ENCODE measurements at places on chromosomes 3 and 15. TPM values are rescaled to one million over a fixed set of nuclear protein-coding genes. Genes with fewer than 3 reads are reported as not detected.
A peak's percentile ranks its signal among the peaks of the same experiment; 100 is the strongest.

DNA sequence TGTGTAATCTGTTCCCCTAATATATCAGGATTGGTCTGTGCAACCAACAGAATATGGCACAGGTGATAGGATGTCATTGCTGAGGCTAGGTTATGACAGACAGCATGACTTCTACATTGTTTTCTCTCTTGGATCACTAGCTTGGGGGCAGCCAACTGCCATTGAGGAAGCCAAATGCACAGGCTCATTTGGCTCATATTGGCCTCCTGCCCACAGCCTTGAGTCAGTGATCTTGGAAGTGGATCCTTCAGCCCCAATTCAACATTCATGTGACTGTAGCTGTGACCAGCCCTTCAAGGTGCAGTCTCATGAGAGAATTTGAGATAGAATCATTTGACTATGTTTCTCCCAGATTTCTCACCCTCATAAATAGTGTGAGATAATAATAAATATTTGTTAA, 675.6 kb downstream of the GRM7 start:
- DNase-seq = no peak

GRCh38 chr15:64001148-64001547, 45.1 kb downstream of the DAPK2 start:
- DNase-seq = no peak

DNA sequence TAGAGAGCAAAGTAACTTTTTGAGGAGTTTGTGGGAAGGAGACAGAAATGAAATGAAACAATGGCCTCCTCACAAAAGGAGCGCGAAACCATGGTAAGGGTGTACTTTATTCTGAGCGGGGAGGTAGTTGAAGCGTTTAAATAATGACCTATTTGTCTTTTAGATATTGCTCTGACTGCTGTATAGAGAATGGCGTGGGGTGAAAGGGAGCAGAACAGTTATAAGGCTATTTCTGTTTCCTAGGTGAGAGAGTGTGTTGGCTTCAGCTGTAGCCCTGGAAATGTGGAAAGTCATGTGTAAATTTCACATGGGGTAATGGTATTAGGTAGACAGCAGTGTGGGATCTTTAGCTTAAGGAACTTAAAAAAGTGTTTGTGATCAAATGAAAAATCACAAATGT, 54.9 kb downstream of the CNTN4 start:
- no peak for DNase-seq

DNA sequence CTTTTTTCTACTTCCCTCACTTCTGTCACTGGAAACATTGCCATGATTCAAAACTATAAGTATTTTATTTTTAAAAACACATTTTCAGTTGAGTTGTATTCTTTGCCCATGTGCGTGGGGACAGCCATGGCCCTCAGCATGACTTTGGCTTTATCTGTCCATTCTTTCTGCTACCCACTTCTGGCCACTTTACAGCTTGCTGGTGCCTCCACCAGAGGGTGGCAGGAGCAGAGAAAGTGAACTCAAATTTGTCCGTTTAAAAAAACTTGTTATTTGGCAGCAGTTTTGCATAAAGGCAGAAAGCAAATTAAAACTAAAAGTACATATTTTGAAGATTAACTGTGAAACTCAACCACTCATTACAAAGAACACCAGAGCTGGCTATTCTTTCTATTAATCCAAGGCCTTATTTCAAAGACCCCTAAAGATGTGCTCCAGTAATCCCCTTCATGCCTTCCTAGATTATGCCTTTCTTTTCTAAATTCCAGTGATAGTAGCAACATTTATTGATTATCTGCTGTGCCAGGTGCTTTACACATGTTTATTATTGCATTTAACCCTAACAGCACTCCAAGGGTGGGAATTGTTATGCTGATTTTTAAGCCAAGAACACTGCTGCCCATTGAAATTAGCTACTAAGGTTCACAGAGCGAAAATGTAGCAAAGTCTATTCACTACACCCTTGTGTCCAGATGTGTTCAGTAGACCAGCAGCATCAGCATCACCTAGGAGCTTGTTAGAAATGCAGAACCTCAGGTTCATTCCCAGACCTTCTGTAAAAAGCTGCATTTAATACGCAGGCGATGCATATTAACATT, 134.8 kb downstream of the THRB start:
- no peak for DNase-seq

DNA sequence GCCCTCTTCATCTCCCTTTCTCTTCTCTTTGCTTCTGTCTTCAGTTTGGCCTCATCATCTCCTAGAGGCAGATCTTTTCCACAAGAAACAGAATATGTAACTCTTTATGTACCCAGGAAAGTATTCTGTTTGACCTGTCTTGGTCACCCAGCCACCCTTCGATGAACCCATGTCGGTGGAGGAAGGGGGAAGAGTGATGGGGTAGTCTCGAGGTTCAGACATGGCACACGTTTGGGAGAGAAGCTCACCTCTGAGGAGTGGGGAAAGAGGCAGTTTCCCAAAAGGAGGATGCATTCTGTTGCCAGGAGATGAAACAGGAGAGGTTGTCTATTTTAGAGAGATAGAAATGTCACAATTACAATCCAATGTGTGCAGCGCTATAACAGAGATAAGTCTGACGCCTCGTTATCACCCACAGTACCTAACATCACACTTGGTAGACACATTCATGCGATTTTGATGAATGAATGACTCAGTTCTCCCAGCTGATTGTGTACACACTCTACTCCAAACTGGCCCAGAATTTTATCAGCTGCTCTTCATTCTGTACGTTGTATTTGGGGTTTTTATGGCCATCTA, 722 bp upstream of the CCDC50 start:
- no peak for DNase-seq

Gene MYRIP
- not detected for total RNA-seq

GRCh38 chr15:95345867-95346266, 984.6 kb upstream of the NR2F2 start:
- DNase-seq = no peak

Gene CSTA
- total RNA-seq = not detected

DNA sequence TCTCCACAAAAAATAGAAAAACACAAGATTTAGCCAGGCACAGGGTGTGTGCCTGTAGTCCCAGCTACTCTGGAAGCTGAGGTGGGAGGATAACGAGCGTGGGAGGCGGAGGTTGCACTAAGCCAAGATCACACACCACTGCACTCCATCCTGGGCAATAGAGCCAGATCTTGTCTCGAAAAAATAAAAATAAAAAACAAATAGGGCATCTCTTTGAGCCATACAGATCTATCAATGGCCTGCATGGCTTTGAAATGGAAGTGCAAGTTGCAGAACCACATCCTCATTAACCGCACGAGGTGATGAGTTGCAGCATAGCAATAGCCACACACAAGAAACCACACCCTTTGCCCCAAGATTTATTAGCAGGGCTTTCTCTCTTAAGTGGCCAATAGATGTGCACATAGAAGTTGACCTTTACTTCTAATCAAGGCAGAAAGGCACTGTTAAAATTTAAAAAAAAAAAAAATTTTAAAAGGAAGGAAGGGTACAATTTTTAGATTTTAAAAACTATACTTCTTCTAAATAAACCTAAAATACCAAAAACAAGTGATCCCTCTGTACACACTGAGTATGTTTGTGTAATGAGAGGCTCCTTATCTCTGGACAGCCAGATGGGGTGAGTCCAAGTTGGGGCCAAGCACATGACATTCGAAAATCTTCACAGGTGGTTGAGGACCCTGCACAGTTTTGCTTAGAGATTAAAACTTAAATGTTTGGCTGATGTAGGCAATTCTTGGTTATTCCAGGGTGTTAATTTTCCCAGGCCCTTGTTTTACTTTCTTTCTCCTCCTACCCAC, 53.4 kb downstream of the FILIP1L start:
- no peak for DNase-seq

Gene CATSPER2
- total RNA-seq = 9.8 TPM

DNA sequence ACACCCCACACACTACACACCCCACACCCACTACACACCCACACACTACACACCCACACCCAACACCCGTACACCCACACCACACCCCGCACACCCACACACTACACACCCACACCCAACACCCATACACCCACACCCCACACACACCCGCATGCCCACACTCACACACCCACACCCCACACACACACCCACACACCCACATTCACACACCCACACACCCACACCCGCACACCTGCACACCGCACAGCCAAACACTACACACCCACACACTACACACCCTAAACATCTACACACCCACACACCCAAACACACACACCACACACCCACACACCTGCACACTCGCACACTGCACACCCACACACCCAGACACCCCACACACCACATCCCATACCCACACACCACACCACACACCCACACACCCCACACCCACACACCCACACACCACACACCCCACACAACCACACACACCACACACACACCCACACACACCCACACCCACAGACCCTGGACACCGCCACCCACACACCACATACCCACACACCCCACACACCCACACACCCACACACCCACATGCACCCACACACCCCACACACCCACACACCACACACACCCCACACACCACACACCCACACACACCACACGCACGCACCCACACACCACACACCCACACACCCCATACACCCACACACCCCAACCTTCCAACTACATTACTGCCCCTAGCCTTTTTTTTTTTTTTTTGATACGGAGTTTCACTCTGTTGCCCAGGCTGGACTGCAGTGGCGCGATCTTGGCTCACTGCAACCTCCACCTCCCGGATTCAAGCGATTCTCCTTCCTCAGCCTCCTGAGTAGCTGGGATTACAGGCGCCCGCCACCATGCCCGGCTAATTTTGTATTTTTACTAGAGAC, 16.9 kb downstream of the CEP19 start:
- DNase-seq = no peak

Gene RTP2
- not detected for total RNA-seq

Gene TSPAN3
- total RNA-seq = 37.8 TPM

DNA sequence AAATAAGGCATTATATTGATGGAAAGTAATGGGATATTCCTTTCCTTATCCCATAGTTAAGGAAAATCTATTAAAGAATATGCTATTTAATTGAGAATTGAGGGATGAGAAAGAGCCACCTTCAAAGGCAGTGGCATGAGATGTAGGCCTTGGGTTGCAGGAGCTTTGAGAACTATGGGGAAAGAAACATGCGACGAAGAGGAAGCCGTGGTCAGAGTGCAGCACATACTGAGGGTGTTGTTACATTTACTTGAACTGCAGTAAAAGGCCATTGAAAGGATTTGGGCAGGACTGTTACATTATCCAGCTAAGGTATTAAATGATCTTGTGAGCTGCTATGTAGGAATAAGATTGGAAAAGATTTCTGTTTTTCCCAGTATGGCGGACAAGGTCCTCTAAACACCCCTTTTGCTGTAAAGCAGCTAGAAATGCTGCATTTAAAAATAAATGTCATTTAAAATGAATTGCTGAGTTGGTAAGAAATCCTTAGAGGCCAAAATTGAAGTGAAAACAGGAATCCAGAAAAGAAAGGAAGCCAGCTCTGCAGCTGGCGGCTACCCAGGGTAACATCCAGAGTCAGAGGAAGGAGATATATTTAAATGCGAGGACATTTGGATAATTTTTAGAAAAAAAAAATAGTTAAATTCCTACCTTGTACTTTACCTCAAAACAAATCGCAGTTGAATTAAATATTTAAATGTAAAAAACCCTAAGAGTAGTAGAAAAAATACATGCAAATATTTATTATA, 61.7 kb downstream of the IL1RAP start:
- DNase-seq = no peak

Gene IMPG2
- total RNA-seq = 0.05 TPM

- no peak for DNase-seq
Measured at GRCh38 chr15:67009576-67010569, 55.5 kb upstream of the SMAD3 start.

DNA sequence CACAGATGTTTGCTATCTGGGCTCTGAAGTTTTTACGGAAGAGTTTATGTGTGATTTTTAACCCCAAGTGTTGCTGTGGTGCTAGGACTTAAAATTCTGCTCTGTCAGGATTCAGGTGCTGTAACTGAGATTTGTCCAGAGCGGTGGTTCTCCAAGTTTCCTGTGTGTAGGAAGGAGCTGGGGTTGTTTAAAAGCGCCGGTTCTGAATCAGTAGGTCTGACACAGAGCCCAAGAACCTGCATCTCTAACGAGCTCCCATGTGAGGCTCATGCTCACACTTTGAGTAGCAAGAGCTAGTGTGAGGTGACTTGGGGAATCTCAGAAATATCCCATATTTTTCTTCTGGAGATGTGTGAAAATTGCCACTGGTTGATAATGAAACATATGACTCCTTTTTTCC, 325.5 kb downstream of the SATB1 start:
- DNase-seq = no peak

DNA sequence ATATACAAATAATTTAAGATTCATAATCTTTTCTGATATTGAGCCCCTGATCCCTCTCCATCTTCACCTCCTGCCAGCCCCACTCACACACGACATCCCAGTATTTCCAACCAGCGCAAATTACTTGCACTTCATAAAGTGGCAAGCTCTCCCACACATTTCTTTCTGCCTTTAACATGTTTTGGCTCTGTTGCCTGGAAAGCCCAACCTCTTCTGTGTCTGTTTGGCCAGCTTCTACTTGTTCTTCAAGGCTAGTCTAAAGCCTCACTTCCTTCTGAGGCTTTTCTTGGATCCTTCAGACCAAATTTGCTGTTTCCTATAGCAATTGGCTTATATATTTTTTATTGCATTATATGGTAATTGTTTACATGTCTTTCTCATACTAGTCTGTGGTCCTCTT, 5.1 kb upstream of the TM6SF1 start:
- DNase-seq = no peak

GRCh38 chr3:68893600-68894239, 38.6 kb downstream of the TAFA4 start:
- no peak for DNase-seq

DNA sequence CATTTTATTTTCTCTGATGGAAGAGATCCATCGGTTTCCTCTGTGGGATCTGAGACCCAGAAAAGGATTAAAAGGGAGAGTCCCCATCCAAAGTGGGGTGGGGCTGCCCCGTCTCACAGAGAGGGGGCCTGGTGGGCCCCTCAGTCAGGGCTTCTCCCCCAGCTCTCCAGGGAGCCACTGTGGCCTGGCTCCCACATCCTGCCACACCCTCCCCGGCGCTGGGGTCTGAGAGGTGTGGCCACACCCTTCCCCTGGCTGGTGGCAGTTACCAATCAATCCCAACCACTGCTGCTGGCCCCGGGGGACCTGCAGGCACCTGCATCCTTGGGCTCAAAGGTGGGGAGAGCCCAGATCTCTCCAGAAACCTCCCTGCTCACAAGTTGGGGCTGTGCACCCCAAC, 161.8 kb upstream of the IQSEC1 start:
- peak; percentile 33 for DNase-seq

DNA sequence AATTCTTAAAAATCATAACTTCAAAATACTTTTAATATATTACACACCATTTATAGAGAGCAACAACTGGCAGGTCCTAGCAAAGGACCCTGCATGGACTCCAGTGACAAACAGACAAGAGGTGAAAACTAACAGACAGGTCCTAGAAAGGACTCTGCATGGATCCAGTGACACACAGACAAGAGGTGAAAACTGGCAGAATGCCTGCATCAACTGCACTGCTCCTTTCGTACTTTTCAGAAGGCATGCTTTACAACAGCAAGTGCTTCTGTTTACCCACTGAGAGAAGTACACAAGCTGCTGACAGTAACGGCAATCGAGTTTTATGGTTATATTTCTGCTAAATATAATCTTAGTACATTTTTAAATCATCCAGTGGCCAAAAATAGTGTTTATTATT, 24.3 kb upstream of the GP5 start:
- no peak for DNase-seq

GRCh38 chr3:50237133-50237651, 1.2 kb downstream of the GNAI2 start:
- DNase-seq = peak; percentile 37

- DNase-seq = no peak
Measured at GRCh38 chr3:113495035-113495434, 19.9 kb downstream of the SPICE1 start.

Gene UNC13C
- total RNA-seq = not detected

All from activated T-helper 2 cell treated with anti-CD3 and anti-CD28 coated beads, Interferon-gamma antibody, Interleukin-2, Interleukin-4, amounts not matched to agents 10 μg/mL and 5 μg/mL and 100 μg/mL, durations not matched to agents 14 hours and 24 hours and 36 hours (primary cell).